Stimulated activated CD8-positive, alpha-beta memory T cell treated with anti-CD3 and anti-CD28 coated beads, Interleukin-2, amount 100 ng/mL, for 1 hour (primary cell): ENCODE measurements at places on chromosomes 16 and 17.
A peak's percentile ranks its signal among the peaks of the same experiment; 100 is the strongest.

GRCh38 chr17:44348234-44348987 is 3.3 kb downstream of the GRN start:
- DNase-seq, result no peak

DNA sequence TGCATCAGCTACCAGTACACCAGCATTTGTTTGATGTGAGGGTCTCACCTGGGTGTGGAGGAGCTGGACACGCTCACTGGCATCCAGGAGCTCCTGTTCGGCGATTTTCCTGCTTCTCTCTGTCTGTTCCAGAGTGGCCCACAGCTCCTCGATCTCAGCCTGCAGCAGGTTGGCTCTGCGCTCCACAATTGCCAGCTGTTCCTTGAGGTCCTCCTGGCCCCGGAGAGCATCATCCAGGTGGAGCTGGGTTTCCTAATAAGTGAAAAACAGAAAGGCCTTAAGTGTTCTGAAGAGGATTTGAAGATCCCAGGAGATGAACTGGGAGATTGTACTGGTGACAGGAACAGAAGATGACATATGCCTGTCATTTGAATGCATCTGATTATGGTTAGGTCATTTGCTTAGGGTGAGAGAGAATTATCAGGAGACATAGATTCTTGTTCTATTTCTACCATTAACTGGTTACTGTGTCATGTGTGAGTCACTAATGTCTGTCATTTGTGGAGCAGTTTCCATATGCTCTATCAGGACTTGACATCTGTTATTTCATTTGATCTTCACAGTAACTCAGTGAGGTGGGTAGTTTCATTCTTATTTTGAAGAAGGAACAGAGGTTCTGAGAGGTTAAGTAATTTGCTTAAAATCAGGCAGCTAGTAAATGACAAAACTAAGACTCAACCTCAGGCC is 21.5 kb upstream of the MYH13 start:
- DNase-seq, result no peak

- peak; percentile 75 for DNase-seq
Measured at GRCh38 chr17:27601069-27601974, 29.7 kb upstream of the LGALS9 start.

DNA sequence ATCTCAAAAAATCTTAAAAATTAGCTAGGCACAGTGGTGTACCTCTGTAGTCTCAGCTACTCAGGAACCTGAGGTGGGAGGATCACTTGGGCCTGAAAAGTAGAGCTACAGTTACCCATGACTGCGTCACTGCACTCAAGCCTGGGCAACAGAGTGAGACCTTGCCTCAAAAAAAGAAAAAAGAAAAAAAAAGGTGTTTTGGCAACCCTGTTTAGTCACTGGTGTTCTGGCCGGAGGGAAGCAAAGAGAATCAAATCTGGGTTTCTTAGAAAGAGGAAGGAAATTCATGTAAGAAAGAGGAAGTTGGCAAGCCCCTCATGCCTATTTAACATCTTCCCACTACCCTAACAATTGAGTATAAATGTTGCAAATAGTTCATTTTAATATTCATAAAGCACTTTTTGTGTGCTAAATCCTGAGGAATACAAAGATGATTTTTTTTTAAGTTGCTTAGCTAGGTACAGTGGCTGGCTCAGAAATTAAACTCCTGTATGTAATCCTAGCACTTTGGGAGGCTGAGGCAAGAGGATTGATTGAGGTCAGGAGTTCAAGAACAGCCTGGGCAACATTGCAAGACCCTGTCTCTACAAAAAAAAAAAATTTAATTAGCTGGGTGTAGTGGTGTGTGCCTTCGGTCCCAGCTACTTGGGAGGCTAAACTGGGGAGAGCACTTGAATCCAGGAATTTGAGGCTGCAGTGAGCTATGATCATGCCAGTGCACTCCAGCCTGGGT is 6.5 kb upstream of the USP32 start:
- DNase-seq, result no peak

GRCh38 chr16:46632778-46633733 is 11.9 kb upstream of the SHCBP1 start:
- DNase-seq, result no peak

- no peak for DNase-seq
Measured at GRCh38 chr17:42233156-42233555, 38.9 kb upstream of the GHDC start.

GRCh38 chr17:7833011-7833794 is 814 bp upstream of the KDM6B start:
- no peak for DNase-seq

DNA sequence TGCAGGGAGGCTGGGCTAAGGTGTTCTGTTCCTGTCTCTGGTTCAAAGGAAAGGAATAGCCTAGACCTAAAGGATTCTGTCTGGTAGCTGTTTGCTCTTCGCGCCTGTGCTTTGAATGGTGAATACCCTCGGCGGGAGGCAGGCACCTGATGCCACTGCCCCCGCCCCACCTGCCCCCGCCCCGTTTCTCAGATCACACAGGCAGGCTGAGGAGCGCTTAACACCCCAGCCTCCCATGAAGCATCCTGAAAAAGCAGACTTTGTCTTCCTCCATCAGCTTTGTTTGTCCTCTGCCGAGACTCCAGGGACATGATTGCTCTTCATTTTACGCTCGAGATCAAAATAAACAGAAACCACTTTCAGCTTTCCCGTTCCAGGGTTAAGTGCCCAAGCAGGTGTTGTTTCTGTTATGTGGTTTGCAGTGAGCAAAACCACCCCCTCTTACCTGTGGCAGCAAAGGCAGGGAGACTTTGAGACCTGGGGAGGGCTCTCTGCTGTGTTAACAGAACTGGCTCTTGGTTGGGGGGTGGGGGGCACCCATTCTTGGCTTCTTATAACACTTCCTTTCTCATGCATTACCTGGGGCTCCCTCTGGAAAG is 452.1 kb downstream of the WWOX start:
- DNase-seq, result no peak

DNA sequence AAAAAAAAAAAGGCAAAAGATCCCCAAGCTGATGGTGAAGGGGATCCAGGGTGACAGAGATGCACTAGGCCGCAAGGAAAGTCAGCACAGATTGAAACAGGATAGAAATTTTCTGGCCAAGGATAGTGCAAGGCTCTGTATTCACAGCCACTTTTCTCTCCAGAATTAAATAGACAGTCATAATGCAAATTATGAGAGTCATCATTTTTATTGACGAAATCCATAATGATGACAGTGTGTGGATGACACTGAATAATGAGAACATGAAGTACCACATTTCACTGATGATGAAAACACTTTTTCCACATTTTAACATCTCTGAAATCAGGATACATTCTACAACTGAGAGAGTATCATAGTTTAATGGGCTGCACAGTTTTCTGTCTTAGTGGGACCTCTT is 72.5 kb downstream of the CDYL2 start:
- DNase-seq, result no peak

DNA sequence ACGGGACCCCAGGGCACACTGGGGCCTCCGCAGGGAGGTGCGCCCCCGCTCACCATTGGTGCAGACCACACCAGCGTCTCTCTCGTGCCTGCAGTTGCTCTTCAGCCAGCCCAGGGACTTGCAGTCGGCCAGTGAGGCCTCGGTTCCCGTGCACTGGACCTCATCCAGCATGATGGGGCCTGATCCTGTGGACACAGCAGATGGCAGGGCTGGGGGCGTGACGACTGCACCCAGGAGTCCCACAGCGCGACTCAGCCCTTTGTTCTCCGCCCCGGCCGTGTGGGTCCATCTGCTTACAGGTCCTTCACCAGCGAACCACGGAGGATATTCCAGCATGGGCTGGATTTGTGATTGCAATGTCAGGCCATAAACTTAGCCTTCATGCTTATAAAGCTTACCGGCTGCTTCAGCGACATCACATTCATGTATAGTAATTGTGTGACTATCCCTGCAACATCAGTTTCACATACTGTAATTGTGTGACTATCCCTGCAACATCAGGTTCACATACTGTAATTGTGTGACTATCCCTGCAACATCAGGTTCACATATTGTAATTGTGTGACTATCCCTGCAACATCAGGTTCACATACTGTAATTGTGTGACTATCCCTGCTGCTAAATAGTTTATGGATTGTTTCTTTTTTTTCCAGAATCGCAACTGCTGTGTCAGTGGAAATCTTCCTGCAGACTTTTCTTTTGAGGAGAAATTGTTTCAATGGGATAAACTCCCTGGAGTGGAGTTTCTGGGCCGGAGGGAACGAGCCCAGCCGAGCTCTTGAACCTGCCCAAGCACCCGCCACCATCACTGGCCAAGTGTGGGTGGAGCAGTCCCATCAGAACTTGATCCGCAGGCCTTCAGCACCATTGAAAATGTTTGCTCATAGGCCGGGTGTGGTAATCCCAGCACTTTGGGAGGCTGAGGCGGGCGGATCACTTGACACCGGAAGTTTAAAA is 4.8 kb downstream of the LGALS3BP start:
- DNase-seq, result no peak

GRCh38 chr17:72520665-72521303 is 400.0 kb downstream of the SOX9 start:
- no peak for DNase-seq

DNA sequence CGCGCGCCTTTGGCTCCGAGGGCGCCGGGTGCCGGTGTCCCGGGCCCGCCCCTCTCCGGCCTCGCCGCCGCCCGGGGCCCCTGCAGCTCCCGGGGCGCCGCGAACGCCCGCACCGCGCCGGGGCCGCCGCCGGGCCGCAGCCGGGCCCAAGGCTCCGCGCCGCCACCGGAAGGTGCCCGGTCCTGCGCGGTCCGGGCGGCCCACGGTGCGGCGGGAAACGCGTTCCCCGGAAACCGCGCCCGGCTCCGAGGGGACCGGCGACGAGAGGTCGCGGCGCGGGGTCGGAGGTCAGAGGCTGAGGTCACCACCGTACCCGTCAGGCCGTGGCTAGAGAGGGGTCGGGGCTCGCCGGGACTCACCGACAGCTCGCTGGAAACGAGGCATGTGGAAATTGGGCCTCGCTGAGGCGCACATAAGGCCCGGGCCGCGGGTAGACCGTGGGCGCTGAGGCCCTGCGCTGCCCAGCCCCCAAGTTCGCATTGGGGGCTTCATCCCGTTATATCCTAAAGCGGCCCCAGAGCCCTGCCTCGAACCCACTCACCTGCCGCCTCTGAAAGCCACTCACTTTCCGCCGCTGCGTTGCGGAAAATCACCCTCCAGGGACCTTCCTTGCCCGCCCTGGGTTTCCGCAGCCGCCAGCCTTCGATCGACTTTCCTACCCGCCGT is at the start of gene DUS1L:
TSS of gene DUS1L (minus strand) at position 167 of the 666 bp plus-strand sequence. CDS start 745 bp downstream, outside the sequence.
- peak; percentile 47 for DNase-seq

GRCh38 chr16:717450-718245 is 2.7 kb downstream of the METRN start:
- DNase-seq, result no peak

GRCh38 chr17:16908273-16908672 is 63.6 kb downstream of the TNFRSF13B start:
- no peak for DNase-seq

GRCh38 chr17:66580956-66581391 is 253.9 kb upstream of the CACNG5 start:
- no peak for DNase-seq

GRCh38 chr17:8007836-8008235 is 5.4 kb downstream of the GUCY2D start:
- no peak for DNase-seq
